ENCODE measurements at places on chromosomes 3 and 15. TPM values are rescaled to one million over a fixed set of nuclear protein-coding genes. Genes with fewer than 3 reads are reported as not detected.

DNA sequence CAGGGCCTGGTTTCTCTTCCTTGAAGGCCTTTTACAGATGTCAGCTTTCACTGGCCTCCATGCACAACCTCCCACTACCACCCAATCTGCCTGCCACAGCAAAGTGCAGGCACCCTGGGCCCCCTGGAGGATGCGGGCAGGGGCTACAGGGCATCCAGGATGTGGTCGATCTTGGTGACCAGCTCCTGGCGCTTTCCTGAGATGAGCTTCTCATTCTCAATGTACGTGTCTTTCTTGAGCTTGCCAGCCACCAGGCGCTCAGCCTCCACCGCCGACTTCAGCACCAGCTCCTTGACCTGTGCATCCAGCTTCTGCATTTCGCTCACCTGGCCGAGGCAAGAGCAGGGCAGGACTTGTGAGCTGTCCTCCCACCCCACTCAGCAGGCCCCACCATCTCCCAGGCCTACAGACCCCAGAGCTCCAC lies 30.3 kb downstream of the RPN1 start:
- H3K4me1 ChIP-seq, result peaks cover 45% of the 10 kb centered on the region
- DNase-seq, result no peak
- no peaks in the 10 kb centered on the region for H3K27me3 ChIP-seq
- H3K4me3 ChIP-seq, result no peak overlapping the region
- H3K36me3 ChIP-seq, result peaks cover 64% of the 10 kb centered on the region

GRCh38 chr3:149620291-149621020 lies 37.4 kb downstream of the WWTR1 start:
- no peaks in the 10 kb centered on the region for H3K36me3 ChIP-seq
- DNase-seq, result no peak
- H3K4me3 ChIP-seq, result no peak overlapping the region
- H3K27ac ChIP-seq, result no peak overlapping the region
- H3K4me1 ChIP-seq, result peaks cover 10% of the 10 kb centered on the region

- H3K27ac ChIP-seq, result no peak overlapping the region
- peaks cover 30% of the 10 kb centered on the region for H3K36me3 ChIP-seq
- peaks cover 37% of the 10 kb centered on the region for H3K4me1 ChIP-seq
These were observed 29.5 kb downstream of the ATOSA start for GRCh38 chr15:52649686-52650085.

DNA sequence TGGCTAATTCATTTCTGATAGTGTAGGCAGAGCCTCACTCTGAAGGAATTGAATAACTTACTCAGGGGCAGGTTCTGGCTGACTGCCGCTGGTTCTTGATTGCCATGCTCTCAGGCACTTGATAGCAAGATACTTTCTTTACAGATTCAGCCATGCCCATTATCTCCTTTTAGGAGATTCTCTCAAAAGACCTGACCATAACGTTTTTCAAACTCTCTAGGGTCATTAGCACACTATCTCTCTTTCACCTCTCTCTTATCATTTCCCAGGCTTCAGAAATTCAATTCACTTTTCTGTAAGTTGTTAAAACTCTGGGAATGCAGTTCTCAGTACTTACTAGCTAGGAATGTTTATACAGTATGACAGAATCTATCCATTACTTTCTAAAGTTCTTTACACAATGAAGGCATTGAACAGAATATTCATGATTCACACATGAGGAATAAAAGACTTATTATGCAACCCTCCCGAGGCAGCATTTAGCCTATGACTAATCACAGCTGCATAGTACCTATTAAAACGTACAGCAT lies 850.3 kb upstream of the CADM2 start:
- no peak overlapping the region for H3K27ac ChIP-seq
- no peak overlapping the region for H3K4me3 ChIP-seq
- no peaks in the 10 kb centered on the region for H3K27me3 ChIP-seq
- no peak for DNase-seq

The RPS17 gene
- polyA plus RNA-seq, result 5,380 TPM

DNA sequence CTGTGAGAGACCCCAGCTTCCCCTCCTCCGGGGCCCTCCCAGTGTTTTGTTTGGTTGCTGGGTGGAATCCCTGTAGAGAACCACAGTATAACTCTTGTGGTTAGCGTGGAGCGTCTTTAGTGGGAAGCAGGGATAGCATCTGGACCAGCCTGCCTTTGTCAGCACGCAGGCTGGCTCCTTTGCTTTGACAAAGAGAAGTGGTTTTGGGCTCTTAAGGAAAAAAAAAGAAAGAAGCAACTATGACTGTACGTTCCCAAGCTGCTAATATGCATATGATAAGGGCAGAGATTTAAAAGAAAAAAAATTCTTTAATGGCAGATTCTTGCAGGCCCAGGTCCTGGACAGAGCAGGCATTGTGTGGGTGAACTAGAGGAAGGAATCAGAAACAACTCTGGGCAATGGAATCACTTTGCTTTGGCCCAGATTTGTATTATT lies 340.8 kb upstream of the CTDSPL start:
- no peak overlapping the region for H3K27ac ChIP-seq
- peaks cover 16% of the 10 kb centered on the region for H3K4me1 ChIP-seq
- peaks cover 57% of the 10 kb centered on the region for H3K36me3 ChIP-seq
- no peak for DNase-seq
- no peaks in the 10 kb centered on the region for H3K27me3 ChIP-seq
- no peak overlapping the region for H3K4me3 ChIP-seq

DNA sequence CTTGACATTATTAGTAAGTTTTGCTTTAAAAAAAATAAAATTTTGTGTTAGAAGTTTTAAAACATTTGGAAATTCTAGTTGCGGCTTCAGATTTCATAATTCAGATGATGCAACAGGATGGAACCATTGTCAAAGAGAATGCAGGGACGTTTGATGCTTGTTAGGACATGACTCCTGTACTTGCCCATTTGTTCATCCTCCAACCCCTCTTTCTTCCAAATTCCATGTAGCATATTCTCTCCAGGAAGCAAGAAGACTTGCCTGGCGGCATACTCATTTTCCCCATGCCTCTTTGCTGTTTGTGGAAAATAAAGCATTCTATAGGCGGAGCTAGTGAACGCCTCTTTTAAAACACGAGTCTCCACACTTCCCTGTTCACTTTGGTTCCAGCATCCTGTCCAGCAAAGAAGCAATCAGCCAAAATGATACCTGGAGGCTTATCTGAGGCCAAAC lies at the start of gene CSTA:
Gene CSTA, plus strand, starts transcription at position 378 of the 453 bp plus-strand sequence. Its CDS starts 45 bp downstream, at position 423.
- no peak for DNase-seq
- H3K4me3 ChIP-seq, result no peak within 1 kb of the TSS
- no peaks in the 10 kb centered on the region for H3K27me3 ChIP-seq
- no peak within 1 kb of the TSS for H3K27ac ChIP-seq

DNA sequence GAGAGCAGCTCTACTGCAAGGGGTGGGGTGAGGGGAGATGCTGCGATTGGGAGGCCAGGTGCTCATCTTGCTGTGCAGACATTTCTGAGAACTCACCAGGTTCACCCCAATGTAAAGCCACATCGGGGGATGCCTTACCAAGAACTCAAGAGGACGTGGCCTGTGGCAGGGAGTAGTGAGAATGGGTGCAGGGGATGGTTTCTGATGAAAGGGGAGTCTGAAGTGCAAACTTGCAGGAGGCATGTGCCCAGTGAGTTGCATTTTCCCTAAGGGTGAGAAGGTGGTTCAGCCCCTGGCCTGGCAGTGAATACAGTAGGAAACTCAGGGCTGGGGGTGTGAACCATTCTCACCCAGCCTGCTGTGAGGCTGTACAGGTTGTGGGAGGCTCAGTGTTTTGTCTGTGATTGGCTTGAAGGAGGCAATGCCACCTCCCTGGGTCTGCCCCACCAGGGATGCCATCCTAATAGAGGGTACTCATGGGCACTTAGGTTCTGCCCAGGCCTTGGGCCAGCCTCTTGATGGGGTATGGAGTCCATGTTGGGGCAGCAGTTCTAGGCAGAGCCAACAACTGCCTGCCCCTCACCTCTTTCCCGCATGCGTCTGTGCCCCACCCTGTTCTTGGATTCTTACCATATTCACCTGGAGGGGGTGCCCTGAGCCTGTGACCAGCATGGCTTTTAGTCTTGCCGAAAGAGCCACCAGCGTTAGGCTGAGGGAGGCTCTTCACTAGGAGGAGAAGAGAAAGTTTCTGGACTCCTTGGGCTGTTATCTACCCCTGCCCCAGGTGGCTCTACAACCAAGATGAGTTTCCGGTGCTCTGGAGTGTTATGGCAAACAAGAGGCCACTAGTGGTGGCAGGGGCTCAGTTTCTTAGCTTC lies 4.5 kb downstream of the HEMK1 start:
- peak overlapping the region; percentile 14 for H3K27ac ChIP-seq
- H3K27me3 ChIP-seq, result no peaks in the 10 kb centered on the region
- no peak for DNase-seq
- H3K4me3 ChIP-seq, result no peak overlapping the region

GRCh38 chr15:58501636-58502188 lies 69.9 kb downstream of the LIPC start:
- H3K27me3 ChIP-seq, result no peaks in the 10 kb centered on the region
- peaks cover 14% of the 10 kb centered on the region for H3K4me1 ChIP-seq
- H3K36me3 ChIP-seq, result no peaks in the 10 kb centered on the region
- DNase-seq, result no peak

DNA sequence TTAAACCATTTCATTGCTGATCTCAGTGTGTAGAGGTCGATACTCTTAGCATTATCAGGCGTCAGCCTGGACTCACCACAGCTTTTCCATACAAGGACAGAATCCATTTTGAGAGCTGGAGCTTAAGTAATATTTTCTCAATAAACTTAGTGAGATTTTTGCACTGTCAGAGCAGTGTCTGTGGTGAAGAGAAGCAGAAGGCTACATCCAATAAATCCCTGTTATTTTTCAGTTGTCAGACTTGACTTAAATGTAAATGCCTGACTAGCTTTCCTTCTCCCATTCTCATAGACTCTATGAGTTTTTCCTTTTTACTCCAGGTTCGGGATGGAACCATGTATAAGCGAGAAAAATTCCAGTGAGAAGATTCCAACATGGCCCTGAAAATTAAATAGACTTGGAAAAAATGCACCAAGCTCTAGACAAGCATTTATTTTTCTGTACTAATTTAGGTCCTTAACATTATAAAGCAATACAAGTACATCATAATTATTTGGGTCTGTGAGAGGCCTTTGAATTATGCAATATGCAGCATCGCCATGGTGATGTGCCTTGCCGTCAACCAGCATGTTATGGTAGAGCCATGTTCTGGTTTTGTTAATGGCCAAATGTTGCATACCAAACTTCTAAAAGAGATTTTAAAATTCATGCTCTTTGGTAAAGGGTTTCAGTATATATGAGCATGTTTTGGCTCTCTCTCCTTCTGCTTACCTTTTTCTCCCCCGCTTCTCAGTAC lies 62.0 kb downstream of the RARB start:
- H3K27me3 ChIP-seq, result no peaks in the 10 kb centered on the region
- no peak for DNase-seq
- H3K27ac ChIP-seq, result no peak overlapping the region
- H3K4me3 ChIP-seq, result no peak overlapping the region
- peaks cover 4% of the 10 kb centered on the region for H3K4me1 ChIP-seq
- no peaks in the 10 kb centered on the region for H3K36me3 ChIP-seq

DNA sequence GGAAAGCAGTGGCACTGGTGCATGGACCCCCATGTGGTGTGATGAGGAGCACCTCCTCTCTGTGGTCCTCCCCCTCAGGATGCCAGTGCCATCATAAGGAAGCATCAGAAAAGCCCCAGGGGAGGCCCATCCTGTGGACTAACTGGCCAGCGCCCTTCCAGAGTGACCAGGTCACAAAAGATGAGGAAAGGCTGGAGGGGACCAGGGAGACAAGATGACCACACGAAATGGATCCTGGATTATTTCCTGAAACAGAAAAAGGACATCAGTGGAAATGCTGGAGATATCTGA lies 56.4 kb downstream of the TPRA1 start:
- peaks cover 15% of the 10 kb centered on the region for H3K4me1 ChIP-seq
- no peaks in the 10 kb centered on the region for H3K27me3 ChIP-seq
- H3K36me3 ChIP-seq, result no peaks in the 10 kb centered on the region
- H3K27ac ChIP-seq, result no peak overlapping the region
- DNase-seq, result no peak

DNA sequence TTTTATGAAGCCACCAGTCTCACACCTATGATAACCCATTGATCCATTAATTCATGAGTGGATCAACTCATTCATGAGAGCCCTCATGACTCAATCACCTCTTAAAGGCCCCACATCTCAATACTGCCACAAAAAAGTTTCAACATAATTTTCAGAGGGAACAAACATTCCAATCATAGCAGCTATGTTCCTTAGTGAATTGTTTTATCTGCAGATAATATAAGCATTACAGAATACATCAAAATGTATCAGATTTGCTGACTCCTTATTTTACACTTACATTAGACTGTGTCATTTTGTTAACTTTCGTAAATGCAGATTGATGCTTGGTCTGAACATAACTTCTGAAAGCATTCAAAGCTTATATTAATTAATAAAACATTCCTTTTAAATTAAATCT lies 155.3 kb upstream of the MBNL1 start:
- no peaks in the 10 kb centered on the region for H3K27me3 ChIP-seq
- no peak overlapping the region for H3K4me3 ChIP-seq
- DNase-seq, result no peak
- no peaks in the 10 kb centered on the region for H3K4me1 ChIP-seq

The SMCO1 gene
- polyA plus RNA-seq, result not detected

- no peak overlapping the region for H3K4me3 ChIP-seq
- no peak for DNase-seq
- peaks cover 8% of the 10 kb centered on the region for H3K4me1 ChIP-seq
These were observed 51.5 kb upstream of the UBP1 start for GRCh38 chr3:33491721-33492120.

GRCh38 chr15:33380406-33380805 lies 69.6 kb downstream of the RYR3 start:
- no peaks in the 10 kb centered on the region for H3K4me1 ChIP-seq
- H3K27ac ChIP-seq, result no peak overlapping the region
- H3K27me3 ChIP-seq, result no peaks in the 10 kb centered on the region
- H3K4me3 ChIP-seq, result no peak overlapping the region
- H3K36me3 ChIP-seq, result no peaks in the 10 kb centered on the region

DNA sequence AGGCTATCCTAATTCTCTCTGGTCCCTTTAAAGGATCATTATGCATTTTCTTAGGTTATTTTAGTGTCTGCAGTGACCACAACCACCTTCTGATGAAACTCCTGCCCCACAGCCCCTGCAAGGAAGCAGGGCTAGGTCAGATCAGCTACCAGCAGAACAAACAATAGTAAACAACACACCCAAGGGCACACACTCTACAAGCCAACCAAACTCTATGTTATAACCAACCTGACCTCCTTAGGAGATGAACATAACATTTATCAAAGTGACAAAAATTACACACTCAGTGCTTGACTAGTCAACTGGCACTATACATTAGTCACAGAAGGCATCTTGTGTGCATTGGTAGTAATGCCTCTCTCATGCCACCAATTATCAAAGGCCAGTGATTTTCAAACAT lies 17.3 kb downstream of the DENND6A start:
- peaks cover 24% of the 10 kb centered on the region for H3K36me3 ChIP-seq
- no peak overlapping the region for H3K27ac ChIP-seq
- H3K4me3 ChIP-seq, result no peak overlapping the region
- peaks cover 64% of the 10 kb centered on the region for H3K4me1 ChIP-seq

- H3K27me3 ChIP-seq, result no peaks in the 10 kb centered on the region
- no peak for DNase-seq
- no peaks in the 10 kb centered on the region for H3K36me3 ChIP-seq
- no peaks in the 10 kb centered on the region for H3K4me1 ChIP-seq
These were observed 7.4 kb upstream of the PCOLCE2 start for GRCh38 chr3:142896201-142896755.

The SCN11A gene
- polyA plus RNA-seq, result 0.15 TPM

Measured in stomach (tissue), 19 donors.